ENCODE measurements at places on chromosomes 4 and X.

GRCh38 chrX:105375816-105376215 lies 155.3 kb upstream of the TEX13A start:
- DNase-seq, result no peak

DNA sequence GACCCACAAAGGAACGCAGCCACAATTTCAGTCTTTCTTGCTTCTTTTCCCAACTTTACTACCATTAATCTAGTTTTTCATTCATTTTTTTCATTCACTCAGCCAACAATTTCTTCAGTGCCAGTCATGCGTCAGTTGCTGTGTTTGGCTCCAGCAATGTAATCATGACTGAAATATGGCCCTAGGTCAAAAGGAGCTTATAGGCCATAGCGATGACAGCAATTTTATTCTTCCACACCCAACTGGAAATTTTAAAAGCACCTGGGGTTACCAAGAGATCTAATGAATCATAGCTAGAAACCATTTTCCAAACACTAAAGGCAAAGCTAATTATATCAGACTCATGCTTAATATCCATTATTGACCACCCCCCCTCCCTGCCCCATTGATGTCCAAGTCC lies 29.8 kb upstream of the C1QTNF7 start:
- DNase-seq, result no peak

GRCh38 chr4:155234206-155234605 lies 25.8 kb downstream of the NPY2R start:
- no peak for DNase-seq

GRCh38 chr4:52931243-52931642 lies 69.1 kb downstream of the RASL11B start:
- DNase-seq, result no peak

DNA sequence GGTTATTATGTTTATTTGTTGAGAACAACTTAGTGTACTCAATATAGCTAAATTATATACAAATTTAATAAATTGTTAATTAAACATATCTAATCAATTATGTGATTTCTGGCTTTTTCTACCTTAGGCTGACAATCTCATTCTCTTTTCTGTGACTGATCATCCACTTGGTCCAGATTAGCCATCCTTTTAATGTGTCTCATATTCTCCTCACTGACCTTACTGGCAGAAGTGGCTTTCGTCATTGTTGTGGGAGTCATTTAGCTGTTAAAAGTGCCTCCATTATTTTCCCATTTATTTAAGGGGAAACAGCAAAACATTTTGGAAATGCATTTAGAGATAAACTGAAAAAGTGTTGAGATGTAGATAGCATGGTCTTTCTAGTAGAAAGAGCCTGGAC lies 172.2 kb downstream of the CCSER1 start:
- no peak for DNase-seq

DNA sequence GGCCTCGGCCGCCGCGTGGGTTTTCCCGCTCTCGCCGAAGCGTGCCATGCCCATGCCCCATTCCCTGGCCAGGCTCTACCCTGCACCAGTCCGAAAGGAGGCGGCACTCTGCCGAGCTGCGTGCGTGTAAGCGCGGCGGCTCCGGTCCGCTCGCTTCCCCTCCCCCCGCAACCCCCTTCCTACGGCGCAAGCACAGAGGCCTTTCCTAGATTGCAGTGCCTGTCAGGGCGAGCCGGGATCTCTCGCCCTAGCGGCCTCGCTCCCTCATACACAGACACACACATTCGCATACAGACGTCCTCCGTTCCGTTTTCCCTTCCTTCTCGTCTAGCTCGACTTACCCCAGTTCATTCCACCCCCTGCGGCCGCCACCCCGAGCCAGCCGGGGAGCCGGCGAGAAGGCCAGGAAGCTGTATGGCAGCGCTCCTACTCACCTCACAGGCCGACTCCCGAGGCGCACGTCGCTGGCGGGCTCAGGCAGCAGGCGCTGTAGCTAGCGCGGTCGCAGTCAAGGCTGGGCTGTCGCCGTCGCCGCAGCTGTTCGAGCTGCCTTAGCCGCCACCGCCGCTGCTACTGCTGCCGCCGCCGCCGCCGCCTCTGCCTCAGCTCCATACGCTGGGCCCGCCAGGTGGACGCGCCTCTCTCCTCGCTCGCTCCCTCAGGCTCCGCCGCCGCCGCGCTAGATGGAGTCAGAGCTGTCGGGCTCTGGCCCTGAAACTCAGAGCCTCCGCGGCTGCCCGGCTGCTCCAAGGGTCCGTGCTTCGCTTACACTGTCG lies 615 bp downstream of the NEXMIF start:
- DNase-seq, result peak; percentile 34

DNA sequence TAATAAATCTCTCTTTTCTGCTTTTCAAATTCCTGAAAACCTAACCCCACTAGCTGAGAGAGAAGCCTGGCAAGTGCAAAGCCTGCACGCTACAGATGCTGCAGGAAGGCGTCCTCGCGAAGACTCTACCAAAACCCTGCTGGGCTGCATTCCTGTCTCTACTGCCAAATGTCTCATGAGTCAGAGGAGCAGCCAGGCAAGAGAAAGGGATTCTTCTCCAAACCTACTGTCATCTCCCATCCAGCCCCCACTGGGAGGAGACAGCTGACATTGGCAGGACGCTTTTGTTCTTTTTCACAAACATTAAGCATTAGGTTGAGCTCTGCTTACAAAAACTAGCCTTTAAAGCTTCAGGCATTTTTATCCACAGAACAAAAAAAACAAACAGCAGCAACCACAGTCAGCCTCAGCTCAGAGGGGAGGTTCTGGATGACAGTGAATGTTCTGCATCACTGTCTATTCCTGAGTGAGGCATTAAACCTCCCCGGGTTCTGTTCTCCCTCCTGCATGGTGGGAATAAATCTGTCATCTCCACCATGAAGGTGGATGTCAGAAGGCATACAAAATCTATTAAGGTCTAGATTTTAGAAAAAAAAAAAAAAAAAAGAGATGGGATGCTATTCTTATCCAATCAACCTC lies 18.0 kb downstream of the CRMP1 start:
- DNase-seq, result peak; percentile 76

DNA sequence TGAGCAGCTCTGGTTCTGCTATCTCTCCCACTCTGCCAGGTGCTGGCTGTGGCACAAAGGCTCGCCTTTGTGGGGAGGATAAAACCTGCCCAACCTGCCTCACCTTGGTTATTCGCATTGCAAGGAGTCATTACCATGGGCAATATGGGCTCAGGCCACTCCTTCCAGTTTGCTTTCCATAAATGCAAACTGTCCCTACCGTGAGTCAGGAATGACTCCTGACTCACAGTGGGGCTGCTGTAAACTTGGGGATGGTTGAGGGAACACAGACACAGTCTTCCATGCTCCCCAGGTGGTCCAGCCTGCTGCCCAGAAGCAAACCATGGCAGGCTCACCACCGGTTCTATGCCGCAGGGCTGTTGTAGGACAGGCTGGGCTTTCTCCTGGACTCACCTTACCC lies 36.1 kb downstream of the COQ2 start:
- no peak for DNase-seq

GRCh38 chr4:74133786-74134499 lies 24.0 kb upstream of the MTHFD2L start:
- DNase-seq, result peak; percentile 17

DNA sequence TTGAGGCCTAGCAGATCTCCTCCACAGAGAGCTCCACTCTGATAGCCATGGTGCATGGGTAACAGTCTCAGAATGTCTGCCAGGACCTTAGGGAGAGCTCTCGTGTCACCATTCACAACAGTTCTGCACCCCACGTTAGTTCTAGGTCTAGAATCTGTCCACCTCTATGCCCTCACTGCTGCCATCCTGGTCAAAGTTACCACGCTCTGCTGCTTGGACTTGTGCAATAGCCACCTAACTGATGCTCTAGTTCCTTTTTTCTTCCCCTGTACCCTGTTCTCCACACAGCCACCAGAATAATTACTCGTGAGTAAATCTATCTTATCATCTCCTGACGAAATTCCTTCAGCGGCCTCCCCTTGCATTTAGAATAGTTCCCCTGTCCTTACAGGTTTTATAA lies 268.8 kb upstream of the GATB start:
- DNase-seq, result no peak

DNA sequence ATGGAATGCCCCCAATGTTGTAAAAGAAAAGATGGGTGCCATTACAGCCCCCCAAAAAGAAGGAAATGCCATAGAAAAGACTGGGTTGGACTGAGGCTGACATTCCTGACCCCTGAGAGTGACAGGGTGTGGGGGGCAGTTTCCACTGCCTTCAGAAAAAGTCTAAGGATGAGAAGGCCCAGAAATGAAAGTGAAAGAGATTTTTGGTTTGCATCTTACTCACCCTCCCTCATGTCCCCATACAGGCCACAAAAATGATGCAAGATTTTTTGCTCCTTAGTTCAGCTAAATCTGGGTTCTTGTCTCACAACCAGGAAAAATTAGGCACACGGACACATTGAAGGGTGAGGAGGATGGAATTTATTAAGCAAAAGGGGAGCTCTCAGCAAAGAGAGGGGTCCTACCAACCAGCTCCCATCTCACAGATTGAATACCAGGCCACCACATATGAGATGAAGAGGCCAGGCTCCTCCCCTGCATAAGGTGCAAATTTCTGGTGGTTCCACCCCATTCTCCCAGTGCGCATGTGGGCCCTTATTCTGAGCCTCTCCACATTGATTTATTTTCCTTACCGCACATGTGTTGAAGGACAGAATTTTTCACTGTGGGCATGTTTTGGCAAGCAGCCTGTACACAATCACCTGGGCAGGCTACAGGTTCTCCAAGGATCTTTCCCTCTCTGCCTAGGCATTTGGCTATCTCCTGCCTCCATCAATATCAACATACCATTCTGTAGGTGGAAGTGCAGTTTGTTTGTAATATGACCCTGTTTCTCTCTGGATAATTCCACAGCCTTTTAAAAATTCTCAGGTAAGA lies 18.8 kb downstream of the PPP4R3C start:
- no peak for DNase-seq

DNA sequence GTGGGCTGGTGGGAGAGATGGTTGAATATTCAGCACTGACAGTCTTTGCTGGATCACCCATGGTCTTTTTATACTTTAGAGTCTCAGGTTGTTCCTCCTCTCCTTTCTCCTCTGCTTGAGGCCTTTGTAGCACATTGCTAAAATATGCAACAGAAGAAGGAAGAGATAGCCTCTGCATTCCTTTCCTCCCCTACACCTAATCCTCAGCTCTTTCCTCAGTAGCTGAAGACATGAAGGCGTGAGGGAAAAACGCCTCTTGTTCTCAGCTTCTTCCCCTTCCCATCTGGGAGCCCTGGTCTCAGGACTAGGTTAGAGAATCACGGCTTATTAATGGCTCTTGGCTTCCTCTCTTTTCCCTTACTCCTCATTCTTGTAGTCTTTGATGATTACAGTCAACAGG lies 76.8 kb downstream of the RNF150 start:
- no peak for DNase-seq

DNA sequence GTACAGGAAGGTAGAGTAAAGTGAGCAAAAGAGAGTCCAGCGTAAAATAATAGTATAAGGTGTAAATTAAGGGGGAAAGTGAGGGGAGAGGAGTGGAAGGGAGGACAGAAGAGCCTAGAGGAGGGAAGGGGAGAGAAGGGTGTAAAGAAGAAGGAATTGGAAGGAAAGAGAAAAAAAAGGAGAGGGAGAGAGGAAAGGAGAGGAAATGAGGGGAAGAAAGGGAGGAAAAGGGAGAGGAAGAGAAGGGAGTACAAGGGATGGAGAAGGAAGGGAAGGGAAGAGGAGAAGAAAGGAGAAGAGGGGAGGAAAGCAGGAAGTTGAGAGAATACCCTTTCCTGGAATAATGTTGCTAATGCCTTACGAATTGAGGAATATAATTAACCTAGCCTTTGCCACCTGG lies 3.3 kb upstream of the FAT4 start:
- DNase-seq, result no peak

DNA sequence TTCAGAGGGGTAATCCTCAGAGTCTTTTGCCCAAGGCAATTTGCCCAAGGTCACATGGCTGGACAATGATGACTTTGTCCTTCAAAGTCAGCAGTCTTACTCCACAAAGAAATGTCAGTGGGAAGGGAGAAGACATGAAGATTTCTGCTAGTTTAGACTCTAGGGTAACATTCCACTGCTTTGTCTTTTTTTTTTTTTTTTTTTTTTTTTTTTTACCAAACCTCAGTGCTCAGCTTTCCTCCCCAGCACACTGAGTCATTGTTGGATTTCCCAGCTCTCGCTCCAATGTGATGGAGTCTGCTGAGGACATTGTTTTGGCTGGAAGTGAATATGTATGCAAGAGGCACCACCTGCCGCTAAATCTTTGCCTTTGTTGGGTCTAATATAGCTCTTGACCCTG lies 7.2 kb upstream of the C1QTNF7 start:
- peak; percentile 43 for DNase-seq

- DNase-seq, result no peak
Observed at GRCh38 chr4:101987623-101988243, 197.2 kb downstream of the BANK1 start.

DNA sequence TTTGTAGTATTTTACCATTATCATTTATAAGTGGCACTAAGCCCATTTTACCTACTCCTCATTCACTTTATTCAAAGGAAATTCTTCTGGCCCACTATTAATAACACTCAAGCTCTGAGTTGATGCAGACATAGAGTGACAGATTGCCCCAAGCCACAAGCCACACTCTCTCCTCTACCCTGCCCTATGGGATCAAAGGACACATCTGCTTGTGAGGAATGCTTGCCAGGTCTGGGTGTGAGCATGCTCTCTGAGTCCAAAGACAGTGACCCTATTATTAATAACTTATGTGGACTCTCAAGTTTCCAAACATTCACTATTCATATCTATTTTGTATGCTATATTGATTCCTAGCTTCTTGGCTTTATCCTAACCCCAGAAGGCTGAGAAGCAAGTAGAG lies 18.5 kb downstream of the ETNPPL start:
- no peak for DNase-seq

DNA sequence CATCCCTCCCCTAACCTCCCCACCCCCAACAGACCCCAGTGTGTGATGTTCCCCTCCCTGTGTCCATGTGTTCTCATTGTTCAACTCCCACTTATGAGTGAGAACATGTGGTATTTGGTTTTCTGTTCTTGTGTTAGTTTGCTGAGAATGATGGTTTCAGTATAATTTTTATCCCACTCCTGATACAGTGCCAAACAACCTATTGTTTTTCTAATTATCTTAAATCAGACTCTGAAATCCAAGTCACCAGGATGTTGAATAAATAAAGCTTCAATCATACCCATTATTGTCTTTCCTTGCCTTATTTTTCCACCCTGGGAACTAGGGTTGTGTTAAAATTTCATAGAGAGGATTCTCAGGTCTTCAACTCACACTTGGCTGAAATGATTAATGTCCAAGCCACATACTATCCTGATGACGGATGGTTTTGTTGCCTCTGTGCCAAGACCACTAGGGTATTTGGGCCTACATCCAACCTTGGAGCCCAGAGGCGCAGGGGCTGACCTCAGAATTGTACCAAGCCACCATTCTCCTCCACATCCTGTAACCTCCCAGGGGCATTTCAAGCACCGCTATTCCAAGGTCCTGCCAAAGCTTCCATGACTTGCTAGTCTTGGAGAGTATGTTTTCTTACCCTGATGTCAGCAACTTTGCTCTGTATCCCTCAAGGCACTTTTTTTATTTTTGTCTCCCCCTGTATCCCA lies 332.4 kb downstream of the ARHGAP24 start:
- DNase-seq, result no peak

DNA sequence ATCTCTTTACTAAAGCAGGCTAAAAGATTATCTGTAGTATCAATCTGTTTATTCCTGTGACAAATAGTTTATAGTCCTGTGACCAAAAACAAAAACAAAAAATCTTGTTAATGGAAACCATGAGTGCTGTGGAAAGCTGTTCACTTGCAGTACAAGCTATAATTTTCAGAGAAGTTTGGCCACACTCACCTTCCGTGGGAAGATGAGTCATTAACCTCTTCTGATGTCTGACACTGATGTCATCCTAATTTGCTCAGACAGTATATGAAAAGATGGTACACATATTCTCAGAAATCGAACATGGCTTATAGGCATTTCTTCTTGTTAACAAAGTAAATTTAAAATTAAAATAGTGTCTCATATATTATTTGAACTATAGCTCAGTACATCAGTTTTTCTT lies 19.9 kb upstream of the ENPP6 start:
- no peak for DNase-seq
